ENCODE measurements at places on chromosomes 6 and 20. TPM values are rescaled to one million over a fixed set of nuclear protein-coding genes. Genes with fewer than 3 reads are reported as not detected.

DNA sequence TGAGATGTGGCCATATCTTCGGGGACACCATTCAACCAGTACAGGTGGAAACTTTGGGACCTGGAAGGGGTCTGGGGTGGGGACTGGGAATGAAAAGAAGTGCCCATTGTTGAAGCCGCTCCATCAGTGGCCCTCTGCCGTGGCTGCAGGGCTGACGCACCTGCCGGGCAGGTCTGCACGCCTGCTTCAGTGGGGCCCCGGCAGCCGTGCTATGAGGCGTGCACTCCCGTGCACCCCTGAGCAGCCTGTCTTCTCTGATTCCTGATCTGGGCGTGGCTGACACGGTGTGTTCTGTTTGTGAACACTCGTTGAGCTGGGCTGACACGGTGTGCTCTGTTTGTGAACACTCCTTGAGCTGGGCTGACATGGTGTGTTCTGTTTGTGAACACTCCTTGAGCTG is 155.9 kb downstream of the TAF4 start:
- no peak for DNase-seq

Gene ADTRP
- 7.7 TPM for polyA plus RNA-seq

Gene SMLR1
- polyA plus RNA-seq, result 0.02 TPM

Gene FBXO5
- 6.4 TPM for polyA plus RNA-seq

Gene GNRH2
- polyA plus RNA-seq, result 0.66 TPM
